ENCODE measurements at places on chromosomes 3 and 15. TPM values are rescaled to one million over a fixed set of nuclear protein-coding genes. Genes with fewer than 3 reads are reported as not detected.
A peak's percentile ranks its signal among the peaks of the same experiment; 100 is the strongest.

- DNase-seq, result peak; percentile 19
These were observed 13.5 kb downstream of the UBAP1L start for GRCh38 chr15:65101411-65101890.

DNA sequence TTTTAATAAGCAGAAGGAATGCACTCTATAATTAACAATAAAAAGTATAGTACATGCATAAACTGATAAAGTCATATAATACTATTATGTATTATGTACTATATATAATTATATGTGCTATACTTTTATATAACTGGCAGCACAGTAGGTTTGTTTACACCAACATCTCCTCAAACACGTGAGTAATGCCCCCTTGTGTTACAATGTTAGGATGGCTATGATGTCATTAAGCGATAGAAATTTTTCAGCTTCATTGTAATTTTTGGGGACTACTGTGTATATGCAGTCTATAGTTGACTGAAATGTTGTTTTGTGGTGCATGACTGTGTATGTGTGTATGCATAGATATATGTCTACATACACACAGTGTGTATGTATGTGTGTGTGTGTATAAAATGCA is 100.6 kb downstream of the SLMAP start:
- peak; percentile 8 for DNase-seq

DNA sequence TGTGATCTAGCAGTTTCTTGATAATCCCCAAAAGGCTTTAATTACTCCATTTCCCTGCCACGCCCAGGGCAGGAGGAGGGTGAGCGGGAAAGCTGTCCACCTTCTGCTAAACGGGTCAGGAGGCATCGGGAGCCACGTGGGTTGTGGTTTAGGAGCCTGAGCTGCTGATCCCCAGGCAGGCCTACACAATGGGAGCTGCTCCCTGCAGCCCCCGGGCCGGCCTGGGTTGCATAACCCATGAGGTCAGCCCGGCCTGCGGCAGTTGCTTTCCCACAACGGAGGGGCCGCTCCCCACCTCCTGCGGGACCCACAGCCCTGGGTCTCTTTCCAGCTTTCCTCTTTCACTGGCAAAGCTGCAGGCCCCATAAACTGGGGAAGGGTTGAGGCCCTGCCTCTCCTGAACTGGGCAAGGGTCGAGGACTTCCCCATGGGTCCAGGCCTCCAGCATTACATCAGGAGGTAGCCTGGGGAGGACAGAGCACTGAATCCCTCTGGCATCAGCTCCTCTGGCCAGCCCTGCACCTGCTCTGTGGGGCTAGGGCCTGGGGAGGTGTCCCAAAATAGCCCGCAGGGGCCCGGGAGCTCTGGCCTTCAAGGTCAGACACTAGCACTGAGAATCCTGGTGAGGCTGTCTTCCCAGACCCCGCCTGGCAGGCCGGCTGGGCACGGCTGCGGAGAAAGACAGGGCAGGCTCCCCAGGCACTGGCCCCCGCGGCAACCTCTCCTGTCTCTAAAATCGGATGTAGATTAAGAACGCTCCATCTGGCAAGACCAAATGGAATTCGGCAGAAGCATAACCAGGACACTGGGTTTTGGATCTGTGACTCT is 47.3 kb downstream of the ZDHHC19 start:
- no peak for DNase-seq

- DNase-seq, result no peak
These were observed 60.1 kb upstream of the ICE2 start for GRCh38 chr15:60539016-60539415.

Gene NMNAT3
- 3.2 TPM for total RNA-seq

GRCh38 chr15:88849376-88850072 is 45.8 kb downstream of the HAPLN3 start:
- DNase-seq, result no peak

Gene IL17RE
- total RNA-seq, result 0.05 TPM

GRCh38 chr15:62301993-62302675 is 137.0 kb upstream of the C2CD4B start:
- DNase-seq, result no peak

DNA sequence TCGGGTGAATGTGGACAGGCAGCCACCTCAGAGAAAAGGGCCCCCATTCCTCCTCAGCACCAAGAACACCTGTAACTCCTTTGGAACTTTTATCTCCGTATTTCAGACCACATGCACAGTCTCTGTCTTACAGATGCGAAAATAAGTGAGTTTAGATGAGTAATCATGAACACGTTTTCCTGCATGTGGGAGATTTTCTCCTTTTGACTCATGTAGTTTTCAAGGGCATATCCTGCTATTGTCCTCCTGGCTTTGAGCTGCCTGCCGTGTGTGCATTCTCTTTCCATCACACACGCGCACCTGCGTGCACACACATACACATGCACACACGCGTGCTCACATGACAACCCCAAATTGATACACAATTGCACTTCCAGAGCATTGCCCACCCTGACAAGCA is 239.2 kb downstream of the GABRG3 start:
- DNase-seq, result no peak

GRCh38 chr3:121574449-121574848 is 6.7 kb downstream of the ARGFX start:
- DNase-seq, result peak; percentile 65

GRCh38 chr3:150238048-150238802 is 169.9 kb upstream of the TSC22D2 start:
- DNase-seq, result peak; percentile 28
